ENCODE measurements at places on chromosomes 5 and 9. TPM values are rescaled to one million over a fixed set of nuclear protein-coding genes. Genes with fewer than 3 reads are reported as not detected.

Gene PCDHB13
- 5.0 TPM for polyA plus RNA-seq

Gene TAS2R1
- not detected for polyA plus RNA-seq

GRCh38 chr5:54792611-54793404 lies 192.6 kb downstream of the ESM1 start:
- DNase-seq = no peak

DNA sequence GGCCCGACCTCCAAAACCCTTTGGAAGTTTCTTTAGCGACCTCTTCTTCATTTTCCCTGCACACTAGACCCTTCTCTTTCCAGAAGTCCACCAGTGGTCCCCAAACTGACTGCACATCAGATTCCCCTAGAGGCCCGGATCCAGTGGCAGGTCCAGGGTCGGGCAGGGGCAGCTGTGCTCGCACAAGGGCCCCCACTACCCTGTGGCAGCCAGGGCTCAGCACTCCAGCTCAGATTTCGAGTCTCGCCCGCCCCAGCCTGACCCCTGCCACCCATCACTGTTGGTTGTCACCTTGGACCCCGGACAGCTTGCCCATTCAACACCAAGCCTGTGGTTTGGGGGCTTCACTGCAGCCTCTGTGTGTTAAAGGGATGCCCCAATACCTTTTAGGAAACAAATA lies 7.8 kb upstream of the ZDHHC12 start:
- no peak for DNase-seq

- DNase-seq = no peak
These were observed 63.6 kb downstream of the PTCD2 start for GRCh38 chr5:72383726-72384125.

Data from spinal cord (tissue), 10 donors.